ENCODE measurements at places on chromosomes 2 and 18.

- DNase-seq, result no peak
Measured at GRCh38 chr2:71730785-71731383, 277.5 kb downstream of the DYSF start.

DNA sequence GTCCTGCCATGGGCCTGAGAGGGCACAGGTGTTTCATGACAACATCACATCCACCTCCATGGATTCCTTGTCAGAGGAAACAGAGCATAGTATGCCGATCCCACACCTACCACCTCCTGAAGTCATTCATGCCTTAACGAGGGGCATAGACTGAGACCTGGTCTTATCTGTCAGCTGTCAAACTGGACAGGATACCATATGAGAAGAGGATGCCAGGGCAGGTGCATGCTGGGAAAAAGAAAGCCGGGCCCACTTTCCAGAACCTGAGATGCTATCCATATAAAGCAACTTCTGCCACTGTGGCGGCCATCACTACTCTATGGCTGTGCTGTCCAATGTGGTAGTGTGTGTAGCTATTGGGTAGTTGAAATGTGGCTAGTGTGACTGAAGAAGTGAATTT lies 116.0 kb upstream of the SIX2 start:
- no peak for DNase-seq

DNA sequence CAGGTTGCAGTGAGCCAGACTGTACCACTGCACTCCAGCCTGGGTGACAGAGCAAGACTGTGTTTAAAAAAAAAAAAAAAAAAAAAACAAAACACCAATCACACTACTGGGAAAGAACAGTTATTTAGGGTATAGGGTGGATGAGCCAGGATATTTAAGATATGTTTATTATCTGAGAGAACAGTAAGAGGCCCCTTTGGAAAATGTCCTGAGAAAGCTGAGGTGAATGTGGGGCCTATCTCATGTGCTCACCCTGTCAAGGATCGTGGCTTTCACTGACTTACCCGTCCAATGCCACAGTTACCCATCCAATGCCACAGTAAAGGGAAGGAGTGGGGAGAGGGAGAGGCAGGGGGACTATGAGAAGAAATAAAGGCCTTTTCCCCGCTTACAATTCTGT lies 19.9 kb upstream of the ENOSF1 start:
- DNase-seq, result no peak

GRCh38 chr2:63049970-63050333 lies 678 bp upstream of the OTX1 start:
- DNase-seq, result no peak

- no peak for DNase-seq
Measured at GRCh38 chr2:314561-315336, 26.9 kb upstream of the ALKAL2 start.

- no peak for DNase-seq
Measured at GRCh38 chr2:161112908-161113307, 47.3 kb upstream of the TANK start.

DNA sequence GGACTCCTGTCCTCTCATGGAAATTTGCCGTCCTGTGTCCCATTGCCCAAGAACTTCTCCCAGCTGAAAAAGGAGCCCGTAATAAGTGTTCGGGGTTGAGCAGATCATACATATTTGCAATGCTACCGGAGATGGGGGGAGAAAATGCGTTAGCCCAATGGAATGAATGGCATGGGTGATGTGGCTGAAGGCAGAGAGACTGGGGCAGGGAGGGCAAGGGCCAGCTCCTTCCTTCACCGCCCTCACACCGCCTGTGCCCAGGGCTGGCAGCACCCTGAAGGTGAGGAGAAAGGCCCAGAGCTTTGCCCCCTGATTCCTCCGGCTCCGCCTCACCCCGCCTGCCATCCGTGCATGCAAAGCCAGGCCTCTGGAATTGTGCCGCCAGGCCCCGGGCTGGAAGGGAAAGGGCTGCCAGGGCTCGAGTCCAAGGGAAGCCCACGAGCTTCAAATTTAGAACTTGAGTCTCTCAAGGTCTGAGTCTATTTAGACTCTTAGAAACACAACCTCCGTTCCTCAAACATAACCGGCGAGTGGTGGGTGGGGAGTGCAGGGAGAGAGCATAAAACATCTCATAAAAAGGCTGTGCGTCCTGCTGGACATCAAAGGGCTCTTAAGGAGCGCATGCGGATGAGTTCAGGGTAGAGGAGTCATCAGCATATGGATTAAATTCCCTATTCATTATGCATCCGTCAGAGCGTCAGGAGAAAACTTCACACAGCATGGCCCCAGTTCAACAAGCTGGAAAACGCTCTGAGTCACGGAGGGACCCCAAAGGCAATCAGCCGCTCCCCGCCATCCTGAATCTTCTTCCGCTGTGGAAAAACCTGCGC lies 121.7 kb upstream of the GLI2 start:
- no peak for DNase-seq

DNA sequence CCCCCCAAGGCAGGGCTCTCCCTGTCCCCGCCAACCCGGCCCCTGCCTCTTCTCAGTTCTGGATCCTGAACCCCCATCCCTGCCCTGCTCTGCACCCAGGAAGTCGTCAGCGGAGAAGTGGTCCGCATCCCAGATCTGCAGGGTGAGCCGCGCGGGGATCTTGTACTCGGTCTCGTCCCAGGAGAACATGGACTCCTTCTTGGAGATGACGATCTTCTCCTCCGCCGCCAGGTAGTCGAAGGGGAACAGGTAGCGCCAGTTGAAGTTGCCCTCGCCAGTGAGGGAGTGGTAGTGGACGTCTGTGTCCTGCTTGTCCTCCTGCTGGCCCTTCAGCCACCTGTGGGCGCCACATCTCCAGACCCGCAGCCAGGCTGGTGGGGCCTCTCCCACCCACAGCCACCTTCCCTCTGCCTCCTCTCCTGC lies 16.3 kb downstream of the OTOF start:
- DNase-seq, result no peak

GRCh38 chr2:170710609-170710979 lies 4.5 kb upstream of the SP5 start:
- DNase-seq, result no peak

DNA sequence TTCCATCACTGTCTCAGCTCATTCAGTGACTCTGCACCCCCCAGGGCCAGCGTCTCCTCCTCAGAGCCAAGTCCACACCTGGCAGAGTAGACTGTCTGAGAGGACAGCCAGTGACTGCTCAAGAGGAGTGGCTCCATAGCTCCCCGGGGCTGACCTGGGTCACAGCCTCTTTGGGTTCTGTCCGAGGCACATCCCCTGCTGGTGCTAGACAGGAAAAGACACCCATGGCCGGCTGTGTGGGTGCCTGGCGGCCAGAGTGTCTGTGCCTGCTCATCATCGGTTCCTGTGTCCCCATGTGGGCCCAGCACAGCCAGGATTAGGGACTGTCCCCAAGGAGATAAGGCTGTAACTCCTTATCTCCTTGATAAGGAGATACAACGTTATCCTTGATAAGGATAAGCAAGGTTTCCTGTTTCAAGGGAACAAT lies 3.5 kb upstream of the CROCC2 start:
- DNase-seq, result no peak

DNA sequence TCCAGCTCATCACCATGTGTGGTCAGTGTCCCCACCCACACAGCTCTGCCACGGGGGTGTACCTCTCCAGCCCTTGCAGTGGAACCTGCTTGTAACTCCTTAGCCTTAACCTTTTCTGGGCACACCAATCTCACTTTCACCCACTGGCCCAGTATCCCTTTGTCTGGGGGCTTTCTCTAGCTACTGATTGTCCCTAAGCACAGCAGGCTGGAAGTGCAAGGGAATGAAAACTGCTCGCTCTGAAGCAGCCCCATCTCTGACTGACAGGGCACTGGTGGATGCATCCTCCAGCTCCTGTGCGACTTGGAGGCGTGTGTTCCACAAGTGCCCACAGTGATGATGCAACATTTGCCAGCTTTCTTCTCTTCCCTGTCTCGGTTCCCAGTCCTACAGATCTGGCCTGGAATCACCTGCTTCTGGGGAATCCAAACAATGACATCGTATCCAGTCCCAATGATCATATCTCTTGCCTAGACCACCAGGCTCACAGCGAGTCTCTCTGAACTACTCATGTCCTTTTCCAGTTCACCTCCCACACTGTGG lies 33.6 kb downstream of the SCTR start:
- no peak for DNase-seq

- DNase-seq, result no peak
Measured at GRCh38 chr2:44450082-44450481, 88.3 kb downstream of the CAMKMT start.

DNA sequence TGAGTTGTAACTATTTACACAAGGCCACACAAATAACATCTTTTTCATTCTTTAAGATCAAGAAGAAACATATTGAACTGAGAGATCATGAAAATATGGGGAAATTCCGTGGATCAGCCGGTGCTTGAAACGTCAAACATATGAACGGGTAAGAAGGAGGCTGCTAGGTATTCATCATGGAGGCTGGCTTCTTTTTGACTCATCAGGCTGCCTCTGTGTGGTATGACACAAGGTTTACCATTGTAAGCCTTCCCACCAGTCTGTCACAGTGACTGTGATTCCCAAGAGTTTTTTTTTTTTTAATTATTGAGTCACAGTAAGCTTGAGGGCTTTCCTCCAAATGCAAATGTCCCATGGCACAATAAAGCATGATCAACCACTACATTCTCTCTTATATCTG lies 506.9 kb downstream of the BCL11A start:
- DNase-seq, result no peak

DNA sequence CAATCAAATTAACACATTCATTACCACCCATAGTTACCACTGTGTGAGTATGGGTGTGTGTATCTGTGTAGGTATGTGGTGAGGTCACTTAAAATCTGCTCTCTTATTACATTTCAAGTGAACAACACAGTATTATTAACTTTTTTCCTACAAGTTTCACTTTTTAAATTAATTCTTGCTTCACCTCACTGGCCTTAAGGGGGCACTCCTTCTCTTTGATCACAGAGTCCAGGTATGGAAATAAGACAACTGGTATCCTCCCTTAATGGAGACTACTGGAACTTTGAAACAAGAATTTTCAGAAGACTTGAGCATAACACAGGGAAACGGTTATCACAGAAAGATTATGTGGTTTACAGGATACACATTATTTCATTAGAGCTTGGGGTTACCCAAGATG lies 255.8 kb downstream of the ASXL3 start:
- DNase-seq, result no peak

DNA sequence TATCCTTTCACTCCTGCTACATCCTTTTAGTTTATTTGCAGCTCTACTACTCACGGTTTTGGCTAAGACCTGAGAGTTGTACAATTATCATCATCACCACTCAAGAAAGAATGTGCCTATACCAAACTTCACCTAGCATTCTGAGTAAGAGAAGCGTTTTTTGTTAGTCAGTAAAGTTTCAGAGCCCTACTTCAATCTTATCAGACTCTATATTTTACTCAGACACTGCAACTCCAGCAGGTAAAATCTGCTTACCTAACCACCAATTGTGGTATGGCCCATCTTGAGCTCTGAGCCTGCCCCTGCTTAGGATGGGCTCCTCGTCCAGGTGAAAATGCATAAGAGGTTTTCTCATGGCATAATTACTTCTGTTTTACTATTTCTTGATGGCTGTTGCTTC lies 37.1 kb downstream of the ICOS start:
- no peak for DNase-seq

- no peak for DNase-seq
Measured at GRCh38 chr2:98849113-98849512, 86.9 kb downstream of the CRACDL start.

DNA sequence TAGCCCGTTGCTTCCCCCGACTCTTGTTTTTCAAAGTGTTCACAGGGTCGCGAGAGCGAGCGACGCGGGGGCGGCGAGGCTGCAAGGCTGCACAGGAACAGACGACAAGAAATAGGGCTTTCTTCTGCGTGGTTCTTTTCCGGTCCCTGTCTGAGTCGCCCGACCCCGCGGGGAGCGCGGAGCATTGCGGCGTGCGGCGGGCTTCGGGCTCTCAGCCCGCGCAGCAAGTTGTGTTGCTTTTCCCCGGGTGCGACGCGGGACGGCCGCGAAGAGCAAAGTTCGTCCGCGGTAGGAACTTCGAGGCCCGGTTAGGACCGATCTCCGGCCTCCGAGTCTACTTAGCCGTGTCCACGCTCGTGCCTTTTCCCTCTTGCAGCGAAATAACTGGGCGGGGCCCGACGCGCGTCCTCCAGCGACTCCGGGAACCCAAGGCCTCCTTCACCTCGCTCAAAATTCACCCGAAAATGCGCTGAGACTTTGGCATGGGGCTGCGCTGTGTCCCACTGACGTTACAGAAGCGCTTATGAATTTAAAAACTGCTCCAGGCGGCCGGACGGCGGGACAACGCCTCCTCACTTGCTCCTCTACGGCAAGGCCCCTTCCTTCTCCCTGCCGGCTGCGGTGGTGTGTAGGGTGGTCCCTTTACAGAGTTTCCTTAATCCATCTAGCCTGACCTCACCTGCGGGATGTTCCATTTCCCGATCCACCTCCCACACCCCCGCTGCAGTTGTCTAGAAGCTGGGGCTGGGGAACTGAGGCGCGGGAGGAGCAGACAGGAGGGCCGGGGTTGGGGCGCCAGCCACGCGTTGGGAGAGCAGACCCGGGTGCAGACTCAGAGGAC lies 1.5 kb upstream of the BCL2L11 start:
- DNase-seq, result no peak

DNA sequence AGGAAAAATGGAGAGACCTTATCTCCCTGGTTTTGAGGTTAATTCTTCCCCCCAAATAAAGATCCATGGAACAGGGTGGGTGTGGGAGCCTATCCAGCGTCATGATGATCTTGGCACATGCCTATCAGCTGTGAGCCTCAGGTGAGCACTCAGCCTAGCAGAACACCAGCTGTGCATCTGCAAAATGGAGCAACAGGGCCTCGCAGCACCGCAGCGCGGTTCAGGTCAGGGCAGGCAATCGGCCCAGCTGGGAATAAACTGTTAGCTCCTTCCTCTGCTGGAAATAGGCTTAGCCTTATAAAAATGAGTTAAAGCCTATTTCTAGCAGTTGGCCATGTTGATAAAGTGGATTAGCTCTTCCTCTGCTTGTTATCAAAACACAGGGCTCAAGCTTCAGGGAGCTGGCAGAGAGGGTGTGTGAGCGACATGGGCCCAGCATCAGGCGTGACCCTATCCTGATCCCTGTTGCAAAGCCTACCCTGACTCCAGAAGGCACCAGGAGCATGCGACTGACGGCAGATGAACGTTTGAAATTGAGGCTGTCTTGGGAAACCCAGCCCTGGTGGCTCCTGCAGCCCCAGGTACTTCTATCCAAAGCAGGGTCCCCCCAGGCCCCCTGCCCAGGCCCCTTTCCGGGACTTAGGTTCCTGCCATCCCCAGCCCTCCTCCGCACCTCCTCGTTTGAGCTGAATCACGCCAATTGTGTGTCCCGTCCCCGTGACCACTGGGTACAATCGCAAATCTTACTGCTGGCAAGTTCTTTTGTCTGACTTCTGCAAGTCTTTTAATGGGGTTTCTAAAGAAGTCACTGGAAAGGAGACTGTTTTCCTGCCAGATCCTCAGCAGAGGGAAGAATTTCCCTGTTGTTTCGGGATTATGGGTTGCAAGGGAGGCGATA lies 35.4 kb downstream of the ARHGEF4 start:
- no peak for DNase-seq

Measured in occipital lobe (tissue), 3 donors.